Activated CD8-positive, alpha-beta memory T cell treated with anti-CD3 and anti-CD28 coated beads, Interleukin-2, amount 10 ng/mL, durations not matched to agents 7 days and 5 days (primary cell): ENCODE measurements at places on chromosomes 7 and 10.

DNA sequence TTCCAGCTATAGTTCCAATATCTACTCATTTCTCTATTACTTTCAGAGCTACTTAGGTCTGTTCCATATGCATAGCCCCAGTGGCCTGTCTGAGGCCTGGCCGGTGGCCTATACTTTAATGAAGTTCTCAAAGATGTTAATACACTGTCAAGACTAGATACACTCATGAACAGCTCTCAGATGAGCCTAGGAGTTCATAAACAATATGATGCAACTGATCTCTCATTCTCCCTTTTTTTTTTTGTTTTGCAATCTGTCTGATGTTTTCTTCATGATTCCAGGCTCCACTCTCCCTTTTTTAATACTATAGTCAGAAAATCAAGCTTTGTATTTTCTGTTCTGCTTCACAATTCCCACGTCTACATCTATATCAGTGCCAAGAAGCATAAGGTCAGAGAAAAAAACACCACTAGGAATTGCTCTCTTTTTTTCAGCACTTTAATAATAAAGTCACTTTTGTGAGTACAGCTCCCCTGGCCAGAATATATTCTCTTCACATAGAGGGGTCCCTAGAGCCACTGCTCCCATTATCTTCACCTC, 321.0 kb downstream of the C7orf25 start:
- DNase-seq = no peak

DNA sequence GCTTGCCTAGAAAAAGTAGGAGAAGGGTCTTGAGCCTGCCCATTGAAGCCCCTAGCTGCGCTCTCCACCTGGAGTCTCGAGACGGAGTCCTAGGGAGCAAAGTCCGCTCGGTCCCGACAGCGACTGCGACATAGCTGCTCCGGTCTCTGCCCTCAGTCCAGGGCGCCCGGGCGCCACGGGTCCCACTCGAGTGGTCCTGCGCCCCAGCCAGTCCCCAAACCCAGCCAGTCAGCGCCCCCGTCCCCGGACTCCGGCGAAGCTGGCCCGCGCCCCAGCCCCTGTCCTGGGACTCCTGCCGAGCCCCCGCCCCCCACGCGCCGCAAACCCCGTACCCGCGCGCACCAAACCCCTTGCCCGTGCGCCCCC, 490 bp downstream of the TNS3 start:
- DNase-seq = no peak

DNA sequence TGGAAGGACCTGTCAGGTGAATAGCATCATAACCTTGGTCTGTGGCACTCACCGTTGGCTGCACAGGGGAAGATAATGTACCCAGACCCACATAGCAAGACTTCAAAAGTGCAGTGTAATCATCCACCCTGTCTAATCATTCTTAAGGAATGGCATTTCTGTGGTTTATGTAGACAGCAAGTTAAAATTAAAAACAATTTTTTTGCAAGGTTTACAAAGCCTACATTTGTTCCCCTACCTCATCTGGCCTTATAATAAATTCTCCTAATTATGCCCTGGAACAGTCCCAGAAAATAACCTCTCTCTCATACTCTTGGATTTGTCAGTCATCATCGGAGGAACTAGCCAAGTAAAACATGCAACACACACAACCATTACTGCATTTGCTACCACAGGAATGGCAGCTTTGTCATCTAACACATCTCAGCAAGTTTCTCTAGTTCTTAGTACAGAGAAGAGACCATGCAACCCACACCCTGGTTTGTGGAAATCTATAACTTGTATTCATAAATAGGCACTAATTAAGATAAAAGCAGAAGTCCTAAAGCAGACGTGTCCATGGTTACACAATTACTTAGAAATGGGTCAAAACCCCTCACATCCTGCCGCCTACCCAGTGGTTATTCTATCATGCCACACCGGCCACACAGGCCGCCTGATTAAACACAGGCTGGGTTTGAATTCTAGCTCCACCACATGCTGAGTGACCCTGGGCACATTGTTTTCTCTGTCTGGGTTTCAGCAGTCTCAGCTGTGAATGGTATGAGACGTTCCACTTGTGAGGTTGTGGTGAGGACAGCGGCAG, 19.1 kb downstream of the ABLIM1 start:
- DNase-seq = no peak

GRCh38 chr7:100444311-100445278, 8.3 kb upstream of the PPP1R35 start:
- no peak for DNase-seq

GRCh38 chr10:31749301-31749700, 179.3 kb downstream of the ARHGAP12 start:
- no peak for DNase-seq

GRCh38 chr10:88880282-88881076, 434 bp downstream of the STAMBPL1 start:
- peak; percentile 92 for DNase-seq

DNA sequence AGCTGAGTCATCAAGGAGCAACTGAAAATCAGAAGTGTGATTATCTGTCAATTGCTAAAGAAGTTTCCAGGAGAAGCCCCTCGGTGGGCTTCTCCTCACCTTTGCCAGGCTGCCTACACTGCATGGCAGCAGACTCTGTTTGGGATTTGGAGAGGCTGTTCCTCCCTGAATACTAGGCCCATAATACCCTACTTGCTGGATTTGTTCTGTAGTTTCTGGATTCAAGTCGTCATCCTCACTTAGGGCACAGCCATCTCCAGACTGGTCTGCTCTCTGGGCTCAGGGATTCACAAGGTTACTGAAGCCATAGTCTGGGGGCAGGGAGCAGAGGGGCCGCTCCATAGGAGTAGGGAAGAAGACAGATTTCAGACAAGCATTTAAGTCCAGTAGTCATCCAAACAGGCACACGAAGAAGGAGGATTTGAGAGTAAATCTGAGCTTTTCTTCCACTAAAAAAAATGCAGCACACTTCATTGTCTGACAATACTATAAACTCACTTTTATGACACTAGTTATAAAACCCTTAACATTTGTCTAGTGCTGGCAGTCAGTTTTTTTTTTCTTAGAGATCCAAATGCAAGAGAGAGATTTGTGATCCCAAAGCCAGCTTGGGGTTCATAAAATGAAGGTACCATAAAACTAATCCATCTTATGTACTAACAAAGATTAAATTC, 723.3 kb downstream of the GRID1 start:
- no peak for DNase-seq

DNA sequence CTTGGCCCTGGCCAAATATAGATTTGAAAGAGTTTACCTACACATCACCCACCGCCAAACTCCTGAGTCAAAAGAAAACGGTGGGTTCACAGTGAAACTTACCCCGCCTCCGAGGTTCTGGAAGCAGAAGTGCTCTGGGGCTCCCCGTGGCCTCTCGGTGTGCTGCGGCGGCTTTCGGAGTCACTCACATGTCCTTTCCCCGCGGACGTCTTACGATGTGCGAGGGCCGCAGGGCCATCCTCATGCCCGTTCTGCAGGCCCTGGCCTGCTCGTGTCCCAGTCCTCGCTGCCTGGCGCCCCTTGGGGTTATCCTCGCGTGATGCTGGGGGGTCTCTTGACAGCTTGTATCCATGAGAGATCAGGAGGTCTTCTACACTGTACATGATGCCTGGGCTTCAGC, 12.0 kb downstream of the JCAD start:
- DNase-seq = no peak

DNA sequence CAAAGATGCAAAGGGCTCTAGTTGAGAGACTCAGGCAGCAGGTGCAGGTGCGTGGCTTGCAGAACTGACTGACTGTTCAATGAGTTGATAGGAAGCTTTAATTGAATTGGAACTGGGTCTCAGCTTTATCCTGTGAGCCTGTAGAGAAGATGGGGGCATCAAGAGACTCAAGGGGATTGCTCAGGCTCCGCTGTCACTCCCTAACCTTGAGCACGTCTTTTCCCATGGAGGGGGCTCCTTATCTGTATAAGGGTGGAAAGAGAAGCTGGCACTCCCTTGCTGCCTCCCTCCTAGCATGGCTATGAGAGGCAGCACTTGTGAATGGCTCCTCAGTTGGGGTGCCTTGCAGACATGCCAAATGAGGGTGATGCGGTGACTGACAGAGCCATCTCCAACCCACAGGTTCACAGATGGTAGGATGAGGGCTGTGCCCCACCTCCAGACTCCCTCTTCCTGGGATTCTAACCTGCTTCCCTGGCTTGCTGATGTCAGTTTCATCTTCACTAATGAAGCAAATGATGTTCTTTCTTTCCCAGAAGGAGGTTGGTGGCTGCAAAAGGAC, 12.4 kb upstream of the PLEKHA1 start:
- DNase-seq = no peak

DNA sequence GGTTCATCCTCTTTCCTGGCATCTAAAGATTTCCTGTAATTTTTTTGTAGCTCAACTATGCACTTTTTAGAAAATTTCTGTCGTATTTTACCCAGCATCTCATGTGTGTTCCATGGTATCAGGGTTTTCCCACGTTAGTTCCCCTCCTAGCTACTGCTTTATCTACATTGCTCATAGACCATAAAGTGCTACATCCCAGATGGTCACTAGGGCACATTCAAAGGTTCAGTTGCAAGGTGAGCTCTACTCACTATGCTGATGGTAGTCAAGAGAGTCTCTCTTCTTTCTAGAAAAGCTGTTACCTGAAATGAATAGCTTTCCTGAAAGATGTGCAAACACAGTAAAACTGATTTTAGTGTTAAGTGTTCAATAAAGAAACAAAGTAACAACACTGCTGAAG, 33.5 kb downstream of the RELN start:
- DNase-seq = no peak

DNA sequence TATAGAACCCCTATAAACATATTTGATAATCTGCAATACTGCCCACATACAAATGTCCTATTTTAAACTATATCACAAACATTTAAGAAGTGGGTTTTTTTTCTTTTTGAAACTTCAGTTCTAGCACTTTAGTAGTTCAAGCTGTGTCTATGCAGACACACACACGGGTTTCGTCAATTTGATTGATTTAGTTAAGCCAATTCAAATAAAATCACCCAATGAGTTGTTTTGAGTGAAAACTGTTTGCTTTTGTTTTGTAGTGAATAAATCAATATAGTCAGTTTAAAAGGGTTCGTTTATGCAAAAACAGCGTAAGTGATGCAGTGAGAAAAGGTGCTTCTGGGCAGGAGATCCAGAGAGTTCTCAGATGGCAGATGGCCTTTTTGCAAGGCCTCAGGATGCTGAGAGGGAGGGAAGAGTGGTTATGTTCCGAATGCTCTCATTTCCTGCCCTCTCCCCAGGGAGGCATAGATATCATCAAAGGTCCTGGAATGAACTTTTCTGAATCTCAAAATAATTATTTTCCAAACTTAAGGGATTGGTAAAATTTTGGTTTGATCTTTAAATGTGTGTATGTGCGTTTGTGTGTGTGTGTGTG, 102.7 kb downstream of the AGMO start:
- DNase-seq = no peak
